Panc1 (cell line): ENCODE measurements at places on chromosomes 7 and 10.

DNA sequence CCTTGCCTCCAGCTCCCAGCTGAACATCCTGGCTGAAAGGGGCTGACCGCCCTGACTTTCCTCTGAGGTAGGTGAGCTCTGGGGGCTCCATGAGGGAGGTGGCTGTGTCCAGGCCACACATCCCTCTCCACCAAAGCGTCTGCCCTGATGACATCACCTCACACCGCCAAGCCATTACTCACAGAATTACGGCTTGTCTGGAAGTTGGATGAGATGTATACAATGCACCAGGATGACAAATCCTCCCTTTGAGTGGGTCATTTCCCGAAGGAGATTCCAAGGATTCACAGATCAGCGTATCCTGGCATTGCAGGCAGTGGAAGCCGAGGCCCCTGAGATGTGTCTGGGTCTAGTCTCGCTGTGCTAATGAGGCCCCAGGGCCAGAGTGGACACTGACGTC lies 15.1 kb upstream of the RET start:
- H3K36me3 ChIP-seq: no peaks in the 10 kb centered on the region
- no peak overlapping the region for H3K27ac ChIP-seq
- no peak for DNase-seq
- H3K27me3 ChIP-seq: no peaks in the 10 kb centered on the region
- H3K4me3 ChIP-seq: no peak overlapping the region

DNA sequence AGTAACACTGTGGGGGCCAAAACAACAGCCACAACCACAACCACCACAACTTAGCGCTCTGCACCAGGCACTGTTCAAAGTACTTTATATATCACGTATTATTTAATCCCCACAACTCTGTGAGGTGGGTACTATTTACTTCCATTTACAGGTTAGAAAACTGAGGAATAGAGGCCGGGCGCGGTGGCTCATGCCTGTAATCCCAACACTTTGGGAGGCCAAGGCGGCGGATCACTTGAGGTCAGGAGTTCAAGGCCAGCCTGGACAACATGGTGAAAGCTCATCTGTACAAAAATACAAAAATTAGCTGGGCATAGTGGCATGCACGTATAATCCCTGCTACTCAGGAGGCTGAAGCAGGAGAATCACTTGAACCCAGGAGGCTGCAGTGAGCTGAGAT lies 3.6 kb downstream of the DNAJC12 start:
- no peaks in the 10 kb centered on the region for H3K27me3 ChIP-seq
- no peaks in the 10 kb centered on the region for H3K4me1 ChIP-seq
- no peaks in the 10 kb centered on the region for H3K36me3 ChIP-seq
- no peak overlapping the region for H3K27ac ChIP-seq
- no peak for DNase-seq

- no peaks in the 10 kb centered on the region for H3K36me3 ChIP-seq
- no peak overlapping the region for H3K4me3 ChIP-seq
- no peaks in the 10 kb centered on the region for H3K4me1 ChIP-seq
- no peak overlapping the region for H3K27ac ChIP-seq
- H3K27me3 ChIP-seq: no peaks in the 10 kb centered on the region
- no peak for DNase-seq
Observed at GRCh38 chr7:156545979-156546378, 94.6 kb upstream of the RNF32 start.

- H3K27ac ChIP-seq: no peak overlapping the region
- H3K27me3 ChIP-seq: peaks cover 8% of the 10 kb centered on the region
- no peaks in the 10 kb centered on the region for H3K4me1 ChIP-seq
- no peak overlapping the region for H3K4me3 ChIP-seq
Observed at GRCh38 chr10:128280271-128280670, 154.0 kb upstream of the MKI67 start.

GRCh38 chr7:36148422-36149065 lies 4.5 kb upstream of the EEPD1 start:
- no peak overlapping the region for H3K27ac ChIP-seq
- no peak overlapping the region for H3K4me3 ChIP-seq
- H3K36me3 ChIP-seq: no peaks in the 10 kb centered on the region
- H3K4me1 ChIP-seq: peaks cover 5% of the 10 kb centered on the region; the same call in 1 of the 2 replicates
- no peaks in the 10 kb centered on the region for H3K27me3 ChIP-seq

DNA sequence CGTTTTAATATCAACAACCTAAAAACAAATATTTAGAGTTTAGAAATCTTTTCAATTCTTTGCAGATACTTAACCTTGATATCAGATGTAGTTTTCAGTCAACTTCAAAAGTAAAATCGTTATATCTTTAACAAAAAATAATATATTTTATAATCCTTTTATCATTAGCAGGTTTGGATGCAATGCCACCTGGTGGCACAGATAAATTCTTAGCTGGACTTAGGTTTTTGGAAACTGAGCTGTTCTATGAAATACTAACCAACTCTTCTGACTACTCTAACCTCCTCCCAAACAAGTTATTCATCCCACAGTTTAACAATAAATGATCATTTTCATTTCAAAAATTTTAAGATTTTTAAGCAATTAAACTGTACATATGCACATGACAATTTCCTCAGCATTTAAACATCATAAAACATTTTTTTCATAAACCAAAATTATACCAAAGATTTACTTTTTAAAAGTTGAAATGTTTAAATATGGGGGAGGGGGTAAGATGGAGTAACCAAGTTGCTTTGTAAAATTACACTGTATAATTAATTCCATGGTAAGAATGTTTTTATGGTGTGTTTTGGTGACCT lies 56.9 kb downstream of the HIBADH start:
- H3K27ac ChIP-seq: peak overlapping the region; percentile 5; the same call in 1 of the 2 replicates
- peak overlapping the region; percentile 7; the same call in 1 of the 2 replicates for H3K4me3 ChIP-seq
- H3K27me3 ChIP-seq: no peaks in the 10 kb centered on the region
- no peaks in the 10 kb centered on the region for H3K36me3 ChIP-seq
- H3K4me1 ChIP-seq: peaks cover 50% of the 10 kb centered on the region

DNA sequence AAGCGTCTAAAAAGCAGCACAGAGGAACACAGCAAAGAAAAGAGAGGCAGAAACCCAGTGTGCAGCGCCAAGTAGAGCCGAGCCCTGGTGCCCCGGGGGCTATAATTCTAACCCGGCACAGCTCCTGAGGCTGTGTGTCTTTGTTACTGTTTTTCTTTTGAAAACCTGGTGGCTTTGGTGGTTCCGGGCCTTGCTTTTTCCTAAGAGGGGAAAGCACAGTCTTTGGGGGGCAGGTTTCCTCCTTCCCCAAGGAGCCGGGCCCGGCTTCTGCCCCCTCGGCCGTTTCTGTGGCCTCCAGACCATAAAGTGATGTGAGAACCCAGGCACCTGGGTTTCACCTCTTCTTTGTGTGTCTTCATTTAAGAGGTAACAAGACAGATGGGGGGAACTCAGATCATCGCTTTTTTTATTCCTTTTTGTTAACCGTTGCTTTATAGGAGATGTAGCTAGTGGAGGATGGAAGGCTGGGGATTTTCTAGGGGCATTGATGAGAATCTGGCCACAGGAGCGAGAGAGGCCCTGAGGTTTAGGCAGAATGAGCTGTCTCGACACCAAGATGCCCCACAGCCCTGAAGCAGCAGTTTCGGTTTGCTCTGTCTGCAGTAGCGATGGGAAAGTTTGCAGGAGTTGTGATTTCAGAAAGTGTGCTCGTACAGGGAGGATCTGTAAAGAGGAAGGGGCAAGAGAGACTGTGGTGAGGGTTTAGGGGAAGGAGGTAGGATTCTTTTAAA lies 367.8 kb upstream of the GALNT17 start:
- no peaks in the 10 kb centered on the region for H3K27me3 ChIP-seq
- H3K27ac ChIP-seq: no peak overlapping the region
- DNase-seq: no peak
- H3K36me3 ChIP-seq: no peaks in the 10 kb centered on the region

DNA sequence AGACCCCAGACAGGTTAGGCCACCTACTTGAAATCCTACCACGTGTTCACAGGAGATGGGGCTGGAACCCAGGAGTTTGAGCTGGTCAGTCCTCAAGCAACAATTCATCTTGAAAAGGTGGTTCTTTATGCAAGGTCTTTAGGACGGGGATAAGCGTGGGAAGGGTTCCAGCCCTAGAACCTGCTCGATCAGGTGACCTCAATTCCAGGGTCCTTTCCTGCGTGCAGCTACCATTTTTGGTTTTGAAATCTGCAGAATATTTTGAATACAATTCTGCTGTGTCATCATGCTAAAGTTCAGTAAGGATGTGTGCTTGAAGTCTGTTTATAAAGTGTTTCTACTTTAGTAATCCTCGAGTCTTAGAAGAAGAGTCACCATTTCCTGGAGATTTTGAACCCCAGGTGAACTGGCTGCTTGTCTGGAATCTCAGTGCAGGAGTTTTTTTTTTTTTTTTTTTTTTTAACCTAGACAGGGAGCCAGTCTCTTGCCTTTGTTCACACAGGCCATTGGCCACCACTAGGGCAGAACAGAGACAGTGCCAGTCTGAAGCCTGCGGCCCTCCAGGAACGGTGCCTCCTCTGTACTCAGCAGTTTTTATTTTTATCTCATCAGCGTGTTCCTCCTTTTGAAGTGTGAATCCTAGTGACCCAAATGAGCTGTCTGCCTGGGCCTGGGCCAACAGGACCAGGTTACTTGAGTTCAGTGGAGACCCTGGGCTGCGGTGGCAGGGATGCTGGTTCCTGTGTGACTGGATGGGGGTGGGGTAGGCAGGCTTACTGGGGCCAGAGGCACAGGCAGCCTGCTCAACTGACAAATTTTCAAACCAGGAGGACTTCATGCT lies 54.6 kb downstream of the EEPD1 start:
- H3K27me3 ChIP-seq: no peaks in the 10 kb centered on the region
- no peak for DNase-seq
- H3K36me3 ChIP-seq: no peaks in the 10 kb centered on the region
- peaks cover 74% of the 10 kb centered on the region for H3K4me1 ChIP-seq
- H3K4me3 ChIP-seq: no peak overlapping the region
- peak overlapping the region; percentile 78 for H3K27ac ChIP-seq

- H3K4me1 ChIP-seq: peaks cover 58% of the 10 kb centered on the region
- no peaks in the 10 kb centered on the region for H3K27me3 ChIP-seq
- H3K36me3 ChIP-seq: no peaks in the 10 kb centered on the region
- no peak for DNase-seq
- no peak overlapping the region for H3K4me3 ChIP-seq
Observed at GRCh38 chr7:139722604-139723003, 55.2 kb downstream of the HIPK2 start.

- H3K4me3 ChIP-seq: peak overlapping the region; percentile 35; the same call in 1 of the 2 replicates
- no peaks in the 10 kb centered on the region for H3K36me3 ChIP-seq
- no peaks in the 10 kb centered on the region for H3K4me1 ChIP-seq
- DNase-seq: no peak
- no peak overlapping the region for H3K27ac ChIP-seq
- H3K27me3 ChIP-seq: peaks cover 46% of the 10 kb centered on the region
Observed at GRCh38 chr7:137846549-137846826, 286 bp downstream of the DGKI start.

DNA sequence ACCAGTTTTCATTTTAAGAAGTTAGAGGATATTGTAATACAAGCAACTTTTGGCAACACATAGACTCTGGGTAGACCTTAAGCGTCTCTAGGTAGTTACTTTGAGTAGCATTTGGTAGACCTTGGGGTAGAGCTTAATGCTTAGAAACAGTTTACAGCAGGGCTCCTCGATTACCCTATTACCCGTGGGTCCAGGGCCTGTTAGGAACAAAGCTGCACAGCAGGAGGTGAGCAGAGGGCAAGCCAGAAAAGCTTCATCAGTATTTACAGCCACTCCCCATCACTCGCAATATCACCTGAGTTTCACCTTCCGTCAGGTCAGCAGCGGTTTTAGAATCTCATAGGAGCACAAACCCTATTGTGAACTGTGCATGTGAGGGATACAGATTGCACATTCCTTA lies 173.5 kb downstream of the TSPAN12 start:
- H3K4me3 ChIP-seq: no peak overlapping the region
- H3K4me1 ChIP-seq: no peaks in the 10 kb centered on the region
- no peak overlapping the region for H3K27ac ChIP-seq
- DNase-seq: no peak
- H3K36me3 ChIP-seq: no peaks in the 10 kb centered on the region

DNA sequence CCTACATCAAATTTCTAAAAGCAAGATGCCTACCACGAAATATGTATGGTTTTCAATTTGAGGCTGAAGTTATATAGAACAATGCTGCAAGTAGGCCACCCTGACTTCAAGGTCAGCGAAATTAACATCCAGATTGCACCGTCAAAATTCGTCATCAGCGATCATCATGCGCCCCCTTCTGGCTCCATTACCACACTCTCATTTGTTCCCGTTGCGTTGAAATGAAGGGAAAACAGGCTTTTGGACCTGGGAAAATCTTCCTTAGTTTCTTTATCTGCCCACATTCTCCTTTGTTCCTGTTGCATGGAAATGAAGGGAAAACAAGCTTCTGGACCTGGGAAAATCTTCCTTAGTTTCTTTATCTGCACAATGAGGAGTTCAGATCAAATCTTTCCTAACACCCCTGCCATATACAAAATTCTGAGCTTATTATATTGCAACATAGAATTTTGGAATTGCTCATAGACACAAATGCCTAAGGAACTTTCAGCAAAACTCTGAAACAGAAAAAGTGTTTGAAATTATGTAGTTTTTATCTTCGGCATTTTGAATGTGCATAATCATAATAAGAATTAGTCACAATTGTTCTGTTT lies 98.2 kb upstream of the PRKCQ start:
- H3K27ac ChIP-seq: no peak overlapping the region
- H3K27me3 ChIP-seq: peaks cover 4% of the 10 kb centered on the region
- no peaks in the 10 kb centered on the region for H3K4me1 ChIP-seq

DNA sequence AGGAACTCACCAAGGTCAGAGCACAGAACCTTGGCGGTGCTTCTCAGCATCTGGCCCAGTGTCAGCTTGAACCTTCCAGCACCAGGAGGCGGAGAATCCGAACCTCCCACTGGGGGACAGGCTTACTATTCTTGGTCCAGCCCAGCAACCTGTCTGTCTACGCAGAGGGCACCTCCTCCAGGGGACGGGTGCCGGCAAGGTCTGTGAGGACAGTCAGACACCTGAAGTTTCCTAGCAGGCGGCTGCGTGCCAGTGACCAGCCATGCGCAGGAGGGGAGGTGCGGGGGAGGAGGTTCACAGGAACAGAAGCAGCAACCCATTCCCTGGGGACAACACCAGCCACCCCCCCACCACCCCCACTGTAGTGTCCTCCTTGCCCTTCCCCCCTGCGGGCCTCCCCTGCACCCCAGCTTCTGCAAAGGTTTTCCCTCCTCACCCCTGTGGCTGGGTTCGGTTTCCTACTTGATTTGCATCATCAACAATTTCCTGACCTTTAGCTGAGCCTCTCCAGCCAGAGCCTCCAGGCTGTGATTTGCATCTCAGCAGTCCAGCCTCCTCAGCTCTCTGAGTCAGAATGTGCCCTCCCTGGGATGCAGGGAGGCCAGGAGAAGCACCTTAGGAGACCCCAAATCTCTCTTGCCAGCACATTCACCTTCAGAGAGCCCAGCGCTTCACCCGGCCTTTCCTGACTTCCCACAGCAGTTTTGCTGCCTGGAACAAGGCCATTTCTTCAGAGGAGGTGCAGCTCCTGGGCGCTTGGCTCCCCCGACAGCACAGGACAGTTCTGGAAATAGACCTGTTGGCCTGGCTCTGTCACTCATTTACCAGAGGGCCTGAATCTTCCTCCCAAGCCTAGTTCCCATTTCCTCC lies 107.5 kb upstream of the NPS start:
- H3K27ac ChIP-seq: no peak overlapping the region
- H3K27me3 ChIP-seq: no peaks in the 10 kb centered on the region
- H3K36me3 ChIP-seq: no peaks in the 10 kb centered on the region
- no peaks in the 10 kb centered on the region for H3K4me1 ChIP-seq
- H3K4me3 ChIP-seq: no peak overlapping the region
